ENCODE measurements at places on chromosomes 16 and 17.

GRCh38 chr16:88681084-88681680 is 5.1 kb downstream of the SNAI3 start:
- DNase-seq, result no peak

DNA sequence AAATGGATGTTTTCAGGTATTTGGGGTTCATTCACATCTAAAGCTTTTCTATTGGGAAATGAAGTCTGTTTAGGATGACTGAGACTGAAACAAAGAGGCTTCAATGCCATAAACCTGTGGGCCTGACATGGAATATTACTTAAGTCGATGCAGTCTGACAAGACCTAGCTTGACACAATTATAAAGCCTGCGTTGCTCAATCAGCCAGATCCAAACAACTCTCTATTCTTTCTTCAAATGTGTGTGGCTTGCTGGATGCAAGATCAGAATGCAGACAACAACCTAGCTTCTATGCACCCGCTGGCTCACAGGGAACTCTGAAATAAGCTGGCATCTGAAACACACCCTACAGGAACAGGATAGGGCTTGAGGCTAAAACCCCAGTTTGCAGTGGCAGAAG is 40.0 kb downstream of the RFFL start:
- DNase-seq, result no peak

- DNase-seq, result no peak
These were observed 2.2 kb downstream of the ALDOC start for GRCh38 chr17:28574526-28574925.

GRCh38 chr17:63512388-63512787 is 10.8 kb upstream of the KCNH6 start:
- DNase-seq, result no peak

DNA sequence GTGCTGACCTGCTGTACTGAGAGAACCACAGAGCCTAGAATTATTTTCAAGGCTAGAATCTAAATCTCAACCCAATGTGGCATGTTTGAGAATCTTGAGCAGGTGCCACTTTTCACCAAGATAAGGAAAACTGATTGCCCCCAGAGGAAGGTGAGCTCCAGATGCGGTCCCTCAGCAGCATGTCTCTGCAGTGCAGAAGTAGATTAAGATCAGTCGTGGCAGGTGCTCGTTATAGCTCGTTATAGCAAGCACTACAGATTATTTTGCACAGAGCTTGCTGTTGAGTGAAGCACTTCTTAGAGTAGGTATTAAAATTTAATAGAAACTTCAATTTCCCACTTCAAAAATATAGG is 176.0 kb downstream of the AATF start:
- no peak for DNase-seq

DNA sequence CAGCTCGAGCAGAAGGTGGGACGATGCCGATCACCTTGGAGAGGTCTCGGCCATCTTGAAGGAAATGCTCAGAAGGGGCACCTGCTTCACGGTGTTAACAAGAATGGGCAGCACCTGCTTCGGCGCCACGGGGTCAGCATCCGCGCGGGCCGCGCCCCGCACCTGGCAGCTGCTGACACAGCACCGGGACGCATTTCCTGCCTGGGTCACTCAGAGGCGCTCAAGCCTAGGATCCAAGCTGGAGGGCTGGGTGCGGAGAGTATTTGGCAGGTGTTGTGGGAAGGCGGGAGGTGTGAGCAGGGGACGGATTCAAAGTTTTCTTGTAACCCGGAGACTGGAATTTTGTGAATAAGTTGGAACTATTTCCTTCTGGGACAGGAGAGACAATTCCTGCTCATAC is 39.3 kb upstream of the AKTIP start:
- DNase-seq, result no peak

DNA sequence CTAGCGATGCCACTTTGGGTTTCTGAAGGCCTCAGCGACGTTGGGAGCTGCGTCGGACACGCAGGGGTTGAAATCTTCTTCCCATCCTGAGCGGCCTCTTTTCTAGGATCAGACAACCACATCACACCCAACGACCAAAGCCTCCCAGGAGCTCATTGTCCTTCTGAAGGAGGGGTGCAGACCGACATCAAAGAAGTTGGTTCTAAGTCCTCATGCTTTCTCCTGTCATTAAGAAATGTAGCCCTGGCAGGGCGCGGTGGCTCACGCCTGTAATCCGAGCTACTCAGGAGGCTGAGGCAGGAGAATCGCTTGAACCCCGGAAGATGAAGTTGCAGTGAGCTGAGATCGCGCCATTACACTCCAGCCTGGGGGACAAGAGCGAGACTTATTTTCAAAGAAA is 1681.9 kb downstream of the TP53TG3F start:
- DNase-seq, result no peak

DNA sequence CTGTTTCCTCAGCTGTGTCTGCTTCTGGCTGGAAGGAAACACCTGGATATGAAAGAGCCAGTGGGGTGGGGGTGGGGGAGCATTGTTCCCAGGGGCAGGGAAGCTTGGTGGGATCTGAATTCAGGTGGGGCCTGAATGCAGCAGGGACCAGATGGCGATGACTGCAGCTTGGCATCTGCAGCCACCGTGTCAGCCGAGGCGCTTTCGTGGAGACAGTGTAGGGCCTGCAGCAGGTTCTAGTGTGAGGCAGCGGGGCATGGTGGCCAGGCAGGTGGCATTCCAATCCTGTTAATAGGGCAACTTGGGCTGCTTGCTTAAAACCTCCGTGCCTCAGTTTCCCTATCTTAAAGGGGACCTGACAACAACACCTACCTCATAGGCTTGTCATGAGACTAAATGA is 1.7 kb downstream of the PIK3R6 start:
- DNase-seq, result no peak
